ENCODE measurements at places on chromosomes 5 and 9.

DNA sequence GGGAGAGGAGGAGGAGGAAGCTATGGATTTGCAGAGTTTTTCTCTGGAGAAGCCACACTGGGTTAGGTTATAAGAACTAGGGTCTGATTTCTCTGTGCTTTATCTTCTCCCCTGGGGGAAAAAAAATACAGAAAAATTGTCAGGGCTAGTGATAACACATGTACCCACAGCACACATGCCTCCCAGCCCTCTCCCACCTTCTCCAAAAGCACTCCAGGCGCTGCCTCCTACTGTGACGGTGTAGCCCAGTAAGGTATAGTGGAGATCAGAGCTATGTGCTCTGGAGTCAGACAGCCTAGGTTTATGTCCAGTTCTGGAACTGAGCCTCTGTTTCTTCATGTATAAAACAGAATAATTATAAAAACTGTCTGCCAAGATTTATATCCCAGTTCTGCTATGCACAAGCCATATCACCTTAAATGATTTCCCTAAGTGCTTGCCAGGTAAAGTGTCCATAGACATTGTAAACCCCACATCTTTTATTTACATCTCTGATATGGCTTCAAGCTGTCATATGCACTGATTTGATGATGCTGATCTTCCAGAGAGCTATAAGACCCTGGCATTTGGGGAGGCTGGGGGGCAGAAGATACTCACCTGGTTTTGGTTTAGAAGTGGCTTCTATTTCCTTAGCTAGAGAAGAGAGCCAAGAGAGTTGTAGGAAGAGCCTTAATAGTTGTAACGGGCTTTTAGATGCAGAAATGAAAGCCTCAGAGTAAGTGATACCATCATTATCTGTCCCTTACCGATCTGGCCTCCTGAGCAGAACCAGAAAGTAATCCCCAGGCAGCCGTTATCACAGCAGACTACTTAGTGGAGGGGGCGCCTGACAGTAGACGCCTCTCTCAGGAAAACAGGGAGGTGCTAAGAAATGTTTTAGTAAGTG, 7.6 kb downstream of the SLC1A3 start:
- no peak for DNase-seq

- DNase-seq = no peak
These were observed 168.2 kb downstream of the CACNA1B start for GRCh38 chr9:138045541-138046490.

- DNase-seq = no peak
These were observed 59.9 kb downstream of the TLE1 start for GRCh38 chr9:81629440-81629839.

DNA sequence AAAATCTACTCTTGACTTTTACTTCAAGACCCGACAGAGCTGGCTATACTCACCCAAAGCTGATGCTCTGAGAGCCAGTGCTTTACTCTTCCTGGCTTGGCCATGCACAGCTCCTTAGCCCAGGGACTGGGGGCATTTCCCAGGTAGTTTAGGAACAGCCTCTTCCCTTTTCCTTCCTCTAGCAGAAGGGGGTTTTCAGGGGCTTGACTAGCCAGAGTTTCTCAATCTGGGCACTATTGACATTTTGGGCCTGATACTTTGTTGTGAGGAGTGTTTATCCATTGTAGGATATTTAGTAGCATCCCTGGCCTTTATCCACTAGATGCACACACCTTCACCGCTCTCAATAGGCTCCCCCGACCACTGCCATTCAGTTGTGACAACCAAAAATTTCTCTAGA, 50.0 kb upstream of the RFX3 start:
- DNase-seq = no peak

- no peak for DNase-seq
These were observed 50.8 kb downstream of the WWC1 start for GRCh38 chr5:168342151-168342825.

DNA sequence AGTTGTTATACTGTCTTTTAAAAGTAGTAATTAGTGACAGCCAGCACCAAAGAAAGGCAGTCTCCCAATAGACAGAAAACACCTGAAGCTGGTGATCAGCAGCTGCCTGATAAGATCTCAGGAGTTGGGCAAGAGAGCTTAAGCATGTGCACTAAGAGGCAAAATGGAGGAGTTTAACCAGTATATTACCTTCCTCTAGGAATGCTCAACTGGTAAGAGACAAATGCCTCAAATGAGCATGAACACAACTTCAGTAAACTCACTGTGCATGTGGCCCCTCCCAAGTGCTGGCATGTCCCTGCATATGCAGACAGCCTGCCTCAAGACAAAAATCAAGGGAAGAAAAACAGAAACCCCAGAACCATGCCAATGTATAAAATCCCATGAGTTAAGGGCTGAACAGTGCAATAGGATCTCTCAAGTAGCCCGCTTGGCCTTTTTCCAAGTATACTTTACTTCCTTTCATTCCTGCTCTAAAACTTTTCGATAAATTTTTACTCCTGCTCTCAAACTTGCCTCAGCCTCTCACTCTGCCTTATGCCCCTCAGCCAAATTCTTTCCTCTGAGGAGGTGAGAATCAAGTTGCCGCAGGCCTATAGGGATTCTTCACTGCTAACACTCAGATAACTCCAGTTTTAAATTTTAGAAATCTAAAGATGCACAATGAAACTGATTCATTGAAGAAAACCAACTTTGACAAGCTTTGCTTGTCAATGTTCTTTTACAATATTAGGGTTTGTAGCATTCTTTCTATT, 724.8 kb upstream of the RIOK2 start:
- no peak for DNase-seq

DNA sequence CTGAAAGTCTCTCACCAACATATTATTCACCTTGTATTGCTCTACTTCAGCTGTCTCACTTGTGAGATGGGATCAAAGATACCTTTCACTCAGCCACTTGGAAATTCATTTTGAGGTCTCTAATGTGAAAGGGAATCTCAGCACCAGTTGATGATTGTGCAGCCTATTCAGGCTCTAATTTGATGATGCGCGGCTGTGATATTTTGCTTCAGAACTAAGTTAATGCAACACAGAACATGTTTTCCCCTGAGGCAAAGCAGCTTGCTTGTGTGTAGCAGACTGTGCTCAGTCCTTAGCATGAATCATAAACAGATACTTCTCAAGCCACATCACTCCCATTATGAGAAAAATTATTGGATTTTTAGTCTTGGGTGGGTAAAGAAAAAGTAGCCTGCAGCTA, 378.8 kb downstream of the OSTF1 start:
- no peak for DNase-seq

GRCh38 chr5:35308421-35308820, 78.1 kb upstream of the PRLR start:
- no peak for DNase-seq

- DNase-seq = no peak
These were observed 555.6 kb downstream of the RAB3C start for GRCh38 chr5:59138509-59138908.

DNA sequence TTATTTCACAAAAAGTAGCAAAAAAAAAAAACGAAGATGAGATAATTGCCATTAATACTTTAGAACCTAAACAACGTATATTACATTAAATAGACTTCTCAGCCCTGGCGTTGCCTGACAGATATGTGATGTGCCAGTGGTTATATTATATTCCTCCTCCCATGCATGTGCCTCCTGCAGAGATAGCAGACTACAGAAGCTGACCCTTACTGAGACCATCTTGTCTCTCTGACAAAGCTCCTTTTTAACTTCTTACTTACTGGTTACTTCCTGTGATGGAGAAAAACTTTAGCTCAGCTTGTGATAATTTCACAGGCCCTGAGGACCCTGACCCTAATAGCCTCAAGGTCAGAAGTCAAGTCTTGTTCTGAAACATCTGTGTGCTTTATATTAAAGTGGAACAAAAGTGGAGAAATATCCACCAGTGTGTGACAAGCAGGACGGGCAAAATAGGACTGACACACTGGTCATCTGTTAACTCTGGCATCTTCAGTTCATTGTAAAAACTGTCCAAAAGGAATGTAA, 80.6 kb upstream of the POU5F2 start:
- DNase-seq = no peak

- DNase-seq = no peak
These were observed 125.3 kb downstream of the ROR2 start for GRCh38 chr9:91824601-91825305.

DNA sequence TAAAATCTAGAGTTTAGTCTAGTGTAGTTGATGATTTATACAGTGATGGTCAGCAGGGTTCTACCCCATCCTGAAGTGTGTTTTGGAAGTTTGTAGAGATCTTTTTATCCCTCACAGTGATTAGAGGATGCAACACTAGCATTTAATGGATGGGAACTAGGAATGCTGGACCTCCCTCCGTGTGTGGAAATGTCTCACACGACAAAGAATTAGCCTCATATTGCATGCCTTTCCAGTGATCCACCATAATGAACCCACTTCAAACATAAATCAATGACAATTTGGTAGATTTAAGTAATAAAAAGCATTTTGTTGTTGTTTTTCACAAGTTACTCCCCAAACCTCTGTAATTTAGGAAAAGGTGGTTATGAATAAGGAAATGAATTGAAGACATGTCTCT, 82.5 kb upstream of the LMNB1 start:
- DNase-seq = no peak

DNA sequence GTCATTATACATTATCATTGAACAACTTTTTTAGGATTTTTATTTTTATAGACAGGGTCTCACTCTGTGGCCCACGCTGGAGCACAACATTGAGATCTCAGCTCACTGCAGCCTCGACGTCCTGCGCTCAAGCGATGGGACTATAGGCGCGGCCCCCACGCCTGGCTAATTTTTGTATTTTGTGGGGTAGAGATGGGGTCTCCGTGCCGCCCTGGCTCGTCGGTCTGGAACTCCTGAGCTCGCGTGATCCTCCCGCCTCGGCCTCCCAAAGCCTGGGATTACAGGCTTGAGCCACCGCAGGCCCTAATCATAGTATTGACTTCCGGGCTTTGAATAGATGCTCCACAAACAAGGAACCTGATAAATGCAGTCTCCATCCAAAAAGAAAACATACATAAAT, 1.4 kb upstream of the EDF1 start:
- no peak for DNase-seq

- DNase-seq = no peak
These were observed 30.7 kb downstream of the OR2V1 start for GRCh38 chr5:181100121-181100875.

GRCh38 chr5:154698763-154699162, 56.4 kb upstream of the LARP1 start:
- DNase-seq = no peak

DNA sequence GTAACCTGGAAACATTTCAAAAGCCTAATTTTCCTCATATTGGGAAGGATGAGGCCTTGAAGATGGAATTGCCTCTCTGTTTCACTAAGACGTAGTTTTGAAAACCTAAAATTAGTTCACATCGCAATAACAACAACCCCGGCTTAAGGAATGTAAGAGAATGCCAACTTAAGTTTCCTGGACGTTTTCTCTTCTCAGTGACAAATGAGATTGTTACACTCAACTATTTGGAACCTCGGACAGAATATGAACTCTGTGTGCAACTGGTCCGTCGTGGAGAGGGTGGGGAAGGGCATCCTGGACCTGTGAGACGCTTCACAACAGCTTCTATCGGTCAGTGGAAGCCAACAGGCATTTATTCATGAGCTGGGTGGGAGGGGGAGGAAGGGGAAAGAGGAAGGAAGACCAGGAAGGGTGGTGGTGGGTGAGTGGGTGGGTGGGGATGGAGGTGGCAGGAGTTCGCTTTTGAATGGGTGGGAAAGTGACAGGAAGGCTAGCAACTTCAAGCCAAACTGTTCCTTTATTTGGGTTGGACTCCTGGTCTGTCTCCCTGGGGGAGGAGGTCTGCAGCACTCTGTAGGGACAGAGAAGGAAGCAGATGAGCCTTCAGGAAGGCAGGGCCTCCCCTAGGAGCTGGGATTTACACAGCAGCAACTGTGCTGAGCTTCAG, 83.4 kb downstream of the TEK start:
- no peak for DNase-seq

DNA sequence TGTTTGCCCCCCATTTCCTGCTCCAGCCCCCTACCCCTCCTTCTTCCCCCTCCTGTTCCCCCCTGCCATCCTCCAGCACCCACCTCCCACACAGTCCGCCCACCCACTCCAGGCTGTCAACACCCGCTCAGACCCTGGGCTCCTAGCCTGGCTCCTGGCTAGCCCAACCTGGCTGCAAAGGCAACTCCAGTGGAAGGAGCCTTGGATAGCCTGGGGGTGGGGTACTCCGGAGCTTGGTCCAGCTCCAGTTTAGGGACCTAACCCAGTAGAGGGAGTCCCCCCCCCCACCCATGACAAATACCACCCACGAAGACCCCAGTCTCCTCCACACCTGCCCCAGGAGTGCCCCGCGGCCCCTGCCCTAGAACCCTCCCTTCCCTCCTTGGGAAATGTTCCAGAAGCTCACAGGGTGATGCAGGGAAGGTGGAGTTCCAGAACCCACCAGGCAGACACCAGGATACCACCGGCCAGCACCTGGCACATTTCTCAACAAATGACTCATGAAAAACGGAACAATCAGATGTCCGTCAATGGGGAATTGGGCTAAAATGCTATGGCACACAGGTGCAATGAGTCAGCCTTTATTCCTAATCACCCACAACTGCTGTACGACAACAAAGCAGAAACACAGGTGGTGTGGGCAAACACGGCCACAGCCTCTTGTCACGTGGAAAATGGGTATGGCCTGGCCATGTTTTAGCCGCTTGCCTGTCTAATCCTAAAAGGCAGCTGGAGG, 901 bp upstream of the SLC12A7 start:
- no peak for DNase-seq

GRCh38 chr9:35396560-35397215, 93.2 kb upstream of the RUSC2 start:
- no peak for DNase-seq

DNA sequence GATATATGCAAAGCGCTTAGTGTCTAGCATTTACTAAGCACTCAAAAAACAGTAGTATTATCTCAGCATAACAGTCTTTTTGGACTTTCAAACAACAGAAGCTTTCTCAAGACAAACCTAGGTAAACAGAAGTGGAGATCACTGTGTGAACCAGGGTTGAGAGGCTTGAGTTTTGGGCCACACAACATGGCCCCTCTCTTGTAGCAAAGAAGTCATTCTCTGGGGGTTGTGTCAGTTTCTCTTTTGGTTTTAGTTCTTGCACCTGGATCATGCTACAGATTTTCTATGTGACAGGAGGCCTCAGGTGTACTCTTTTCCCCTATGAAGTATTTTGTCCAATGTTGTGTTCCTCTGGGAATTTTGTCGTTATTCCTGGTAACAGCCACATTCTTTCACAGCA, 30.0 kb downstream of the INSYN2B start:
- DNase-seq = no peak
